Effector memory CD8-positive, alpha-beta T cell (primary cell): ENCODE measurements at places on chromosomes 3 and 15.

- DNase-seq = no peak
These were observed 850.8 kb upstream of the ROBO1 start for GRCh38 chr3:80618295-80619256.

- DNase-seq = no peak
These were observed 25.6 kb upstream of the TSPAN3 start for GRCh38 chr15:77096541-77096940.

- no peak for DNase-seq
These were observed 116.3 kb downstream of the CORO2B start for GRCh38 chr15:68695061-68695595.

DNA sequence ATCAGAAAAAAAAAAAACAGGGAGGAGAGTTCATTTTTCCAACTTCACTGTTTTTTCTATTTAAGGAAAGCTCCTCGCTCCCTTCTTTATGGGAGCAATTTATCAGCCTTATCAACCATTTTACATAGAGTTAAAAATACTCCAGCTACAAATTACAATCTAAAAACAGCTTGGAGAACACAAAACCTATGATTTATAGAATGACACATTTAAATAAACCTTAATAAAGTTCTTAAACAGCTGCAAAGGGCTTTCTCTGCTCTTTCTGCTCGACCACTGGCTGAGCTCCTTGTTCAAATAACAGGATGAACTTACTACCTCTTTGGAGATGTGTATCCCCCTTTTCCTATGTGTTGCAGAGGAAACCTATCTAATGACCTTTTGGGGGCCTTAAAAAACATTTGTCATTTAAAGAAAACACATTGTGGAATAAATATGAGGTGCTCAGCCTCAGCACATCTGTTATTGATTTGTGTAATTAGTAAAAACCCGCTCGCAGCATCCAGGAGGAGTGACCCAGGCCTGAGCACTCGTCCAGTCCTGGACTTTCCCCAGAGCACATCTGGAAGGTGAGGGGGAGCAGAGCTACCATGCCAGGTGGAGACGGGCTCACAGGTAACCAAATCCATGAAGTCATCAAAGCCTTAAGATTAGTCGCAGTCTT lies 231.2 kb downstream of the ATP8B4 start:
- no peak for DNase-seq

GRCh38 chr3:33209357-33209756 lies 9.3 kb downstream of the SUSD5 start:
- DNase-seq = no peak

GRCh38 chr3:94416768-94417167 lies 353.9 kb downstream of the NSUN3 start:
- DNase-seq = no peak

DNA sequence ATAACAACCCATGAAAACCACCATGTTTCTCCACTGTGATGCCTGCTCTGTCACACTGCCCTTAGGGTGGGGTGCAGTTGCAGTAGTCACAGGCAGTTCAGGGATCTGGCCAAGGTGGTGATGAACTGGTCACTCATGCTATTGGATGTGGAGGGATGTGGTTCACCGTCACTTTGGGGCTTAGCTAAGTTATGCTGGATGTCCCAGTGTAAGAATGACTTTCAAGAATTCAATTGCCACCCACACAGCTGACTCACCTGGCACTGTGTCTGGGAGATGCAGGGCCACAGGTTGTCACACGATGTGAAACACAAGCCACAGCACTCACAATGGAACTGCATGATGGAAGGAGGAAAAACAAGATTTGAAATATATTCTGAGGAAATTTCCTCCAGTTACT lies 146.1 kb upstream of the CTNNB1 start:
- DNase-seq = no peak

- DNase-seq = no peak
These were observed 318.0 kb downstream of the CLSTN2 start for GRCh38 chr3:140252812-140253656.

DNA sequence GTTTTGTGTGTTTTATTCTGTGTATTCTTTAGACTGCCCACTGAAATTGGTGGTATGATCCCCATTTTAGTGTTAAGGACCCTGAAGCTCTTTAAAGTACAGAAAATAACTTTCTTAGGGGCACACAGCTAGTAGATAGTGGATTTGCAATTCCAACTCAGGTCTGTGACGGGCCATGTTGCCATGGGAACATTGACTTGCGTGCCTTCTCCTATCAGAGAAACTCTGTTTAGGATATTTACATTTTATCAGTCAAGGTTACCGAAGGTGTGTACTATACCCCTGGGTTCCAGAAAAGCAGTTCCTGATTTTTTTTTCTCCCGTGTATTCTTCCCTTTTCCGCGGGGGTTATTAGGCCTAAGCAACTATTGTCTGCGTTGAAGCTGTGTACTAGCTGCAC lies 19.4 kb downstream of the MYZAP start:
- no peak for DNase-seq

GRCh38 chr3:123521179-123521969 lies 63.5 kb downstream of the HACD2 start:
- no peak for DNase-seq

DNA sequence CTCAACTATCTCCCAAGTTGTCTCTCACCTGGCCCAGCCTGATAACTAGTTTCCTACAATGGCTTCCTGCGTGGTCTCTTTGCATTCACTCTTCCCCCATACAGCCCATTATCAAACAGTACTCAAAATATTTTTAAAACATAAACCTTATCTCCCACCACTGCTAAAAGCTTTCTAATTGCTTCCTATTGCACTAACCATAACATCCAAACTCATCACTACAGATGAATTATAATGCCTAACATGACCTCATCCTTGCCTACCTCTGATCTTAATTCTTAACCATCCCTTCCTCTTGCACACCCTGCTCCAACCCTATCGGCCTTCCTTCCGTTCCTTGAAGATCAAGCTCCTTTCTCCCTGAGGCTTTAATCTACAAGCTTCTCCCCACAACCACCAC lies 17.0 kb downstream of the ACAP2 start:
- DNase-seq = no peak

GRCh38 chr3:61520966-61521628 lies 40.3 kb upstream of the PTPRG start:
- no peak for DNase-seq

DNA sequence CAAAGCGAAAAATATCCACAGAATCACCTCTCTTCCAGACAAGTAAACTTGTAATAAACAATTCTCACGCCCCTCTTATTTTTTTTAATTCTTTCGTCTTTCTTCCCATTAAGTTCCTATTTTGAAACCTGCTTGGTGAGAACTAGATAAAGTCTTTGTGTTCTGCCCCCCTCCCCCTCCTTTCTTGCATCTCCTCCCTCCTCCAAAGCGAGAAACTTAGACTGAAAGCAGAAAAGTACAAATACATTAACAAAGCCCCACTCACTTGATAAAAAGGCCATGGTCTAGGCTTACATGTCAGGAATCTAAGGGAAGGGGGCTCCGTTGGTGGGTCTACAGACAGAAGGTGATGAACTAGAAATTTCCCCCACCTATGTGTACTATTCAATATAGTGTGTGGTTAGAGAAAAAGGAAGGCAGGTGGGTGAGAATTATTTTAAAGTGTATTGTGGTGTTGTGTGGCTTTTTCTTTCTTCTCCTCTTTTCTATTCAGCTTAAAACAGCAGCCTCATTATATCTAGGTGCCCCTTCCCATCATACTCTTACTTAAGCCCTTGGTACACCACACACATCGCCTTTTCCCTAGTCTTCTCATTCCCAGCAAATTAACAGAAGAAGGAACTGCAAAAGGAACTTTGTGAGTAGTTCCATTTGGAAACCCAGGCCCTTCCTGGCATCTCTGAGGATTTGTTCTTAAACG lies 215.3 kb downstream of the MEIS2 start:
- DNase-seq = no peak

- no peak for DNase-seq
These were observed 48.5 kb downstream of the RGMA start for GRCh38 chr15:93040288-93041158.

DNA sequence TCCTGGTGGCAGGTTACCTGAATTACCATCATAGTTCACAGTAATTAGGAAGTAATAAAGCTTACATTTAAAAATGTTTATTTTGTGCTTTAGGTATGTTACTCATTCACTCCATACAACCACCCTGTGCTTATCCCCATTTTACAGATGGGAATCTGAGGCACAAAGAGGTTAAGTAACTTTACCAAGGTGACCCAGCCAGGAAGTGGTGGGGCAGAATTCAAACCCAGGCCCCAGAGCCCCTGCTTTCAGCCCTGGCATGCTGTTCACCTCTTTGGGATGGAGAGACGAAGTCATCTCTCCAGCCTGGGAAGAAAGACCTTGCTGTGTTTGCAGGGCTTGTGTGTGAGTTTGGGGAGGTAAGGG lies 285.6 kb upstream of the TPM1 start:
- DNase-seq = no peak

DNA sequence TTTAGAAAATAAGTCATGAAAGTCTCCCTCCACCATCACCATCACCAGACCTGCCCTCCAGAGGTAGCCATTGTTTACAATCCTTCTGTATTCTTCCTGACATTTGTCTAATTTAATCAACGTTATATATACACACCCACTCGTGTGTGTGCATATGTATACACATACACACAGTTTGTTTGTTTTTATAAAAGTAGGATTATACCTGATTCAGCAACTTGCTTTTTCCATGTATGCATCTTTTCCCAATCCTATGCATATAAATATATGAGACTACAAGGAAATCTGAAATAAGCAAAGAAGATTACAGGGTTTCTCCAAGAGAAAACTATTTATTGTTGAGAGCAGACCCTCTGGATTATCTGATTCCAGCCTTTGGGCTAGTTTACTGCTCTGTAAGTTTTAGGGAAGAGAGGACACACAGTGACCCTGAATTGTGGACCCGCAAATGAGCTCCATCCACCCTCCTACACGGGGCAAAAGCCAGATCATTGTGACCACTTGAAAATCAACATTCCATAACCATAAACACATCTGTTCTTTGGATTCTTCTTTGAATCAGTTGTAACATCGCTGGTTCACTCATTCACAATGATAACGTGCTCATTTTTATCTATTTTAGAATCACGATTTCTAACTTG lies 104.3 kb downstream of the CPN2 start:
- no peak for DNase-seq

GRCh38 chr15:78056714-78057269 lies 20.7 kb downstream of the TBC1D2B start:
- no peak for DNase-seq

DNA sequence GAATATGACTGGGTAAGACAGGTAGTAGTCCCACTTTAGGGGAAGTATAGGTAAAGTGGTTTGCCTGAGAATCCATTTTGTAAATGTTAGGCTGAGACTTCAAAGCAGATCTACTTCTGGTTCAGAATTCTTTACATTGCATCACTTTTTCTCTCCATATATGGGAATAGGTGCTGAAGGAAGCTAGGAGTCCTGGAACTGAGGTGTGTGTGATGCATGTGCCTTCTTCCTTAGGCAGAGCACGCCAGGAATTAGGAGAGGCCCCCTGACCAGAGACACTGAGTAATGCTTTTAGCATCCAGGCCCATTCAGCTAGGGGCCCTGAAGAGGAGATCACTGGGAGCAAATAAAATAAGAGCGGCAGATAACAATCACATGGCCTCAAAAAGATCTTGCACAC lies 69.2 kb upstream of the DCP1A start:
- DNase-seq = no peak

GRCh38 chr3:23055733-23056376 lies 147.3 kb upstream of the UBE2E2 start:
- no peak for DNase-seq

DNA sequence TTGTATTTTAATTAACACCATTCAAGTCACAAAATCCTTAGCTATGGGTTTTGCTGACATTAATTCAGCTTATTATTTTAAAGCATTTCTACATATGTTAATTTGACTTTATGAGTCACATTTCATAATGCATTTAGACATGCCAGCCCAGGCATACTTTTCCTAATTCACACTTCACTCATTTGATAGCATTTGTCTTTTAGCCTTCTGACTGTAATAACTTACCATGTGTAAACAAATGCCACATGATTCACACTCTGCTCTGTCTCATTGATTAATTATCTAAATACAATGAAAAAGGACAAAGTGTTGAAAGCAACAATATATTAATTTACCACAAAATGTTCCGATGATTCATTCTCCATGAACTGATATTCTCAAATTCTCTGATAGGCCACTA lies 927.8 kb upstream of the EPHA6 start:
- no peak for DNase-seq

DNA sequence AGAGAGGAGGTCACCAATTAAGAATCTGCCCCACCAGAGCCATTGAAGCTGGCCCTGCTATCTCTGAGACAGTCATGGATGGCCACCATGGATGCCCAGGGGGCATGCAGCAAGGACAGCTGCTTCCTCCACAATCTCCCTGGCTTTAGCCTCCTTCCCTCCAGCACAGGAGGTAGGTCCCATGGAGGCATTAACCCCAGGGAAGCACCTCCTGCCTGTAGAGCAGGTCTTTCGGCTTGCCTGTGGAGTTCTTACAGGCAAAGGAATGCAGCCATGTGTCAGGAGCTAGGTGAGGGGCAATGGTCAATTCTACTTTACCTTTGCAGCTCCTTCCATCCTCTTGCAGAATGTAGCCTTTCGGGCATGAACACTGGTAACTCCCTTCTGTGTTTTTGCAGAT lies 93.8 kb downstream of the DUT start:
- DNase-seq = no peak

GRCh38 chr3:123843668-123844067 lies 40.5 kb downstream of the MYLK start:
- no peak for DNase-seq

GRCh38 chr3:27335571-27335970 lies 33.6 kb downstream of the NEK10 start:
- DNase-seq = no peak

DNA sequence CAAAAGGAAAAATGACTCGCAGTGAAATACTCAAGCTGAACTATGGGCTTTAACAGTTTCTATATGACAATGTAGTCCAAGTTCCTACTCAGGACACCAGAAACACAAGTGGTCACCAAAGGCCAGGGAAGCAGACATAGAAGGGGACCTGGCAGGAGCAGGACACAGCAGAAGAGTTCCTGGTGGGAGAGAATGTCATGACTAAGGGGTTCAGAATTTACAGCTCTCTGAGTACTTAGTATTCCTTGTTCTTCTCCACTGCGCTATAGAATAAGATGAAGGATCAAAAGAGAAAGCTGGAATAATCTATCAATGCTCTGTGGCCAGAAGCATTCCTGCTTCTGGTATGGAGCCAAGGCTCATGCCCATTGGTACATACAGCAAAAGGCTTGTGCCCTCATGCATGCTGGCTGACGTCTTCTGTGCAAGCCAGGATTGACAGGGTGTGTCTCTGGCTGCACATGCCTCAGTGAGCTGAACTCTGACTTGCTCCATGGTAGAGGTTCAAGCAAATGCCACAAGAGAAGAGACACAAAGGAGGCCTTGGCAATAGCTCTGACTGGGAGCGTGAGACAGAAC lies 128.7 kb upstream of the SLC2A2 start:
- DNase-seq = no peak

DNA sequence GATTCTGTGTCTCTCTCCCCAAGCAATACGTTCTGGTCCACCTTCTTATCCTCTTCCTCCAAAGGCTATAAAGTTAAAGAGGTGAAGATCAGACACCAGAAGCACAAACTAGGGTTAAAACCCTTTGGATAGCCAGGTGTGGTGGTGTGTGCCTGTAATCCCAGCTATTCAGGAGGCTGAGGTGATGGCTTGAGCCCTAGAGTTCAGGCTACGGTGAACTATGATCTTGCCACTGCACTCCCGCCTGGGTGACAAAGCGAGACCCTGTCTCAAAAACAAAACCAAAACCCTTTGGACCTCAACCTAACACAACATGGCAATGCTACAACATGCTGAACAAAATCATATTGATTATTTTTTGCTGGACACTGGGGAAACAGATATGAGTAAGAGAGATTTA lies 43.2 kb downstream of the MSL2 start:
- no peak for DNase-seq
